ENCODE measurements at places on chromosomes 5 and 9.

DNA sequence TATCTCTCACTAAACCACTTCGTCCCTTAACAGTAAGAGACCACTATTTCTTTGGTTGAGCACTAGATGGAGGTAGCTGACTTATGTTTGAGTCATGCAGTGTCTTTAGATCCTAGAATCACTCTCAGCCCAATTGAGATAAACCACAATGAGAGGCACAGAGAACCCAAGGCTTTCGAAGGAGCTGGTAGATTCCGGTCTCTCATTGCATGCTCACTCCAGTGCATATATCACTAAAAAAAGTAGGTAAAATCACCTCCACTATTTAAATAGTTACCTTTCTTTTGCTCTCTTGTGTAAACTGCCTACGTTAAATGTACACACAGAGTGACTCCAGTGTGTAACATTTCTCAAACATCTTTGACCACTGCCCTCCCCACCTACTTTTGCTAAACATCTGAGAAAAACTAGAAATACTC, 27.6 kb downstream of the ACTL7A start:
- no peak for DNase-seq

GRCh38 chr9:130823435-130823834, 11.6 kb upstream of the ABL1 start:
- DNase-seq: no peak

DNA sequence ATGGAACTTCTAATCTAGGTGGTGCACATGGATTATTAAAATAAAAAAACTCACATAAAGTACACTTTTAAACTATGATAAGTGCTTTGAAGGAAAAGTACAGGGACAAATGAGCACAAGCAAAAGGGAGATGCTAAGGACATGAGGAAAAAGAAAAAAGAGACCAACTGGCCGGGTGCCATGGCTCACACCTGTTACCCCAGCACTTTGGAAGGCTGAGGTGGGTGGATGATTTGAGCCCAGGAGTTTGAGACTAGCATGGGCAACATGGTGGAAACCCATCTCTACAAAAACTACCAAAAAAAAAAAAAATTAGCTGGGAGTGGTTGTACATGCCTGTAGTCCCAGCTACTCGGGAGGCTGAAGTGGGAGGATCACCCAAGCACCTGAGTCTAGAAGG, 67.1 kb downstream of the SH3TC2 start:
- DNase-seq: no peak

DNA sequence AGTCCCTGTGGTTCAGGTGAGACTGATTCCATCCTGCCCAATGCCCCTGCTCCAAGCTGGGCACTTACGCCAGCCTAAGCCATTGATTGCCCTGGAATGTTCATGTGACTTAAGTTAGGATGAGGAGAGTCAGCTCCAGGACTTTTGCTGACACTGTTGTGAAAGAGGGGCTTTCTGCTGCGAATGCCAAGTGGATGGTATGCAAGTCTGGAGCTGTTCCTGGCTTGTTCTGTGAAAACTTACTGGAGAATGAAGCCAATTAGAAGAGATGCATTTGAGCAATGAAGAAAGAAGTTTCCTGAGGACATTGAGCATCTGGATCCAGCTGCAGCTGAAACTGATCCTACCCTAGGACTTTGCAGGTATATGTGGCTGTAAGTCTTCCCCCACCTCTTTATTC, 61.2 kb upstream of the ZFR start:
- peak; percentile 64 for DNase-seq

DNA sequence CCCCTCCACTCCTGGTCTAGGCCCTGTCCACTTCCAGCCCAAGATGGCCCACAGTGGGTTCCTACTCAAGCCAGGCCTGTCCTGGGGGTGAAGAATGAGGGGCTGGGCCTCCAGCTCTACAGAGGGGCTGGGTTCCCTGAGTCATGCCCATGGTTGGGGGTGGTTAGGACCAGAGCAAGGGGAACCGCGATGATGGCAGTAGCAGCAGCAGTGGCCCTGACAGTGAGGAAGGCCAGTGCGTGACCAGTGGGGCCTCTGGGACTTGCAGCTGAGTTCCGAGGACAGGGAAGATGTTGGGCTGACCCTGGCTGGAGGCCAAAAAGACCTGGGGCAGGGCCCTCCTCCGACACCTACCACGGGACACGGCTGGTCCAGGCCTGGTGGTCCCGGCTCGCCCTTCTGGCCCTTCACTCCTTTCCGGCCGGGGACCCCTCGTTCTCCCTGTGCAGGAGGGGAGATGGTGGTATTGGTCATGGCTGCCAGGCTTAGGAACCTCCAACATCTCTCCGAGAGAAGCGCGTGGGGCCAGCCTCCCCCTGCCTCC, 9.2 kb upstream of the PHYKPL start:
- DNase-seq: no peak

GRCh38 chr5:147504011-147504410, 5.9 kb downstream of the DPYSL3 start:
- peak; percentile 45 for DNase-seq

- no peak for DNase-seq
These were observed 30.5 kb downstream of the RAD23B start for GRCh38 chr9:107313555-107314096.

DNA sequence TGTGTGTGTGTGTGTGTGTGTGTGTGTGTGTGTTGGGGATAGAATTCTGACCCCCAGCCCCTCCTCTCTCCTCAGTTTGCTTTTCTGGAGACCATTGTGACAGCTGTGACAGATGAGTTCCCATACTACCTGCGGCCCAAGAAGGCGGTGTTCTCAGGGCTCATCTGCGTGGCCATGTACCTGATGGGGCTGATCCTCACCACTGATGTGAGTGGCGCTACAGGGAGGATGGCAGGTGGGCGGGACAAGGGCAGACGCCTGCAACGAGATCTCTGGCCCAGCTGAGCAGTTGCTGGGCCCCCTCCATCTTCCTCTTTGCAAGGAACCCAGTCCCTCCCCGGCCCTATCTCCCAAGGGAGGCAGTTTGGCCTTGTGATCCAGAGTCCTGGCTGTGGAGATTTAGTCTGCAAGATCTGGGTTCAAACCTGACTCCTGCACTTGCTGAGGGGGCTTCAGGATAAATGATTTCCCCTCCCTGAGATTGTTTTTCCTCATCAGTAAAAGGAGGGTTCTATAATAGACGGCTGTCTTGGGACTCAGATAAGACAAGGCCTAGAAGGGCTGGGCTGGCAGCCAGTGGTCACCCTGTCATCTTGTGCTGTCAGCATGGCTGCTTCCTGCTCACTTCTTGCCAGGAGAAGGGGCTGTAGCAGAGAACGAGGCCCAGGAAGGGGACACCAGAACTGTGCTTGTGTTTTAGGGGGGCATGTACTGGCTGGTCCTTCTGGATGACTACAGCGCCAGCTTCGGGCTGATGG, 14.1 kb downstream of the SLC6A7 start:
- no peak for DNase-seq
